Stimulated activated naive CD4-positive, alpha-beta T cell (primary cell): ENCODE measurements at places on chromosomes 6 and 20.

- no peak for DNase-seq
Measured at GRCh38 chr6:16069222-16069621, 59.7 kb upstream of the MYLIP start.

GRCh38 chr6:43950731-43951062 is 176.6 kb downstream of the MRPL14 start:
- no peak for DNase-seq

GRCh38 chr6:136094812-136095211 is 155.3 kb downstream of the MTFR2 start:
- no peak for DNase-seq

- no peak for DNase-seq
Measured at GRCh38 chr6:111818539-111819226, 54.6 kb downstream of the FYN start.

DNA sequence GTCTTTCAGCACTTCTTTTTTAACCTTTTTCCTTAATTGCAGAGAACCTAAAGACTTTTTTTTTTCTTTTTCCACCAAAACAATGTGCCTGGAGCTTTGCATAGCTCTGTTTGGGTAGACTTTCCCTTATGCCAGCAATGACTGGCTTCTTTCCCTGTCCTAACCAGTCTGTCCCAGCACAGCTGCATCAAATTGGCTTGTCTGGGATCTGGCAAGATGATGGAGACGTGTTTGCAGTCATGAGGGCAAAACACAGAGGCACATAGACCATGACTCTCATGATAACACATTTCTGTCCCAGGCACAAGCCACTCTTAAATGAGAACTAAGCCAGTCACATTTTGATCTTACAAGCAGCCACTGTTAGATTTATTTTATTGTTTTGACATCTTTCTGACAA is 16.5 kb downstream of the HEY2 start:
- DNase-seq, result no peak

- DNase-seq, result no peak
Measured at GRCh38 chr6:37130704-37131103, 39.2 kb upstream of the PIM1 start.

DNA sequence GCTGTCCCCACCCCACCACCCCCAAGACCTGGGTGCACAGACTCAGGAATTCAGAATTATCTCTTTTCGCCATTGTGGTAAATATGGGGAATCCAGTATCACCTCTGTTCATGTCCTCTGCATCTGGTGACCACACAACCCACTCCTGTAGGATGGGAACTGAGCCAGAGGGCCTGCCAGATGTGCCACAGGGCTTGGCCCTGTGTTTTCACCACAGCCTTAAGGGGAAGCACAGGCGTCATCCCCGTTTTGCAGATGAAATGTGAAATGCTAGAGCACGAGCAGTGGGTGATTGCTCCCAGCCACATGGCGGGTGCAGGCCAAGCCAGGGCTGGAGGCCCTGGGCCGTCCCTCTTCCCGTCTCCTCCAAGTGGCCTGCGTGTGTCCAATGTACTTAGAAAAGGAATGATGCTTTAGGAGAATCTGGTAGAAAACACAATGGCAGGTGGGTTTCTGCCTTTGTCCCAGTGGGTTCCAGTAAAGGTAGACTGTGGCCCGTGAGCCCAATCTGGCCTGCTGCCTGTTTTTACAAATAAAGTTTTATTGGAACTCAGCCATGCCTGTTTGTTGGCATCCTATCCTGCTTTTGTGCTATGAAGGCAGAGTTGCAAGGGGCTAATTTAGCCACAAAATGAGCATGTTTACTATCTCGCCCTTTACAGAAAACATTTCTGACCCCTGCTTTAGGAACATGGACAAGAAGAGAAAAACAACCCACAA is 309.2 kb downstream of the CDH4 start:
- no peak for DNase-seq
